Body of pancreas (tissue), 4 donors: ENCODE measurements at places on chromosomes 11 and 22.

DNA sequence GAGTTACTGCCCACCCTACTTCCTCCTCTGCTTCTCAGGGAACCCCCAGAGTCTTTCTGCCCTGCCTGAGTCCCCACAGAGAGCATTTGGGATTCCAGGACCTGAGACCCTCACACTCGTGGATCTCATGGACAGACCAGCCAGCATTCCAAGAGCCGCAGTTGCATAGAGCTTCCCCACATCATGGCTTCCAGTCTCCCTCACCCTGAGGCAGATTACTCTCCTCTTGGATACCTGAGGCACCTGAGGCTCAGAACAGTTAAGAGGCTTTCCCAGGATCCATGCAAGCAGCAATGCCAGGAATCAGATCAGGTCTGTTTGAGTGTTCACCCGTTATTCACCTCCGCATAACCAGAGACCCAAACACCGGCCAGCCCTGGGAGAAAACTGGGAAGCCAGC, 102.2 kb downstream of the TRIM29 start:
- DNase-seq: no peak

- peak; percentile 11 for DNase-seq
These were observed at the start of gene LMO2 for GRCh38 chr11:33891714-33892327. Gene LMO2, minus strand, starts transcription at chr11:33892076. Its CDS starts 22,360 bp downstream, at chr11:33869716.

GRCh38 chr11:27896096-27896495, 195.8 kb upstream of the BDNF start:
- no peak for DNase-seq

GRCh38 chr11:111477898-111478297, 34.3 kb downstream of the BTG4 start:
- DNase-seq: no peak

DNA sequence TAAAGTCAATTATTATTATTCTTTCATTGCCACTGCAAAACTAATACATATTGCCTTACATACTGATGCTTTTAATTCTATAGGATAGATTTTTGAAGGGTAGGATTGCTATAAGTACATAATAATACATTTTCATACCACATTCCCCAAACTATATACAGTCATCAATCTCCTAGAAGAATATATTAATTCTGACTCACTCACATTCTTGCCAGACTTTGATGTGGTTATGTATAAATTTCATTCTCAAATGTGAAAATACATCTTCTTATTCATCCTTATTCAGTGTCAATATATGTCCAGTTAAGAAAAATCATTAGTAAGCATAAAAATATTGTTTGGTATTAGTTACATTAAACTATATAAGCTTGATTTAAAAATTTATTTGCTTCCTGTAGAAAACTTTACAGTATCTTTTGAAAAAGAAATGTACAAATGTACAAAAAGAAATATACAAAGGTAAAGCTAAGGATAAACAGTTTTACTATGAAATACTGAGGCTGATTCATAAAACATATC, 458.8 kb upstream of the CNTN5 start:
- no peak for DNase-seq

- no peak for DNase-seq
These were observed 186.1 kb downstream of the MYO18B start for GRCh38 chr22:25928038-25928437.

- no peak for DNase-seq
These were observed 1.3 kb upstream of the SC5D start for GRCh38 chr11:121291319-121291718.

DNA sequence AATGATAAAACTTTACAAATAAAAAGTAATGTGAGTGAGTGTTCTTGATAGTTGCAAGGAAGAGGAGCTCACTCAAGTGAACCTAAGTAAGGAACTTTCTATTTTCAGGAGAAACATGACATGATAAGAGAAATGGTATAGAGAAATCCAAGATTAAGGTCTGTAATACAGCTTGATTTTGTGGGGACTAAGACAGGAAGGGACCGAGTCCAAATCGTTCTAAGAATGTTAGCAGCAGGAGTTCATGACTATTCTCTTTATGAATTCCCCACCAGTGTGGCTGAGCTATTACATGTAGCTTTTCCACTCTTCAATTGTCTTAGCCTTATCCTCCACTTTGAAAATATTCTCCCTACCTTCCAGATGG, 698.6 kb upstream of the ARHGAP42 start:
- no peak for DNase-seq
